ENCODE measurements at places on chromosomes 4 and X.

GRCh38 chr4:16035843-16036242, 48.0 kb downstream of the PROM1 start:
- DNase-seq, result no peak

DNA sequence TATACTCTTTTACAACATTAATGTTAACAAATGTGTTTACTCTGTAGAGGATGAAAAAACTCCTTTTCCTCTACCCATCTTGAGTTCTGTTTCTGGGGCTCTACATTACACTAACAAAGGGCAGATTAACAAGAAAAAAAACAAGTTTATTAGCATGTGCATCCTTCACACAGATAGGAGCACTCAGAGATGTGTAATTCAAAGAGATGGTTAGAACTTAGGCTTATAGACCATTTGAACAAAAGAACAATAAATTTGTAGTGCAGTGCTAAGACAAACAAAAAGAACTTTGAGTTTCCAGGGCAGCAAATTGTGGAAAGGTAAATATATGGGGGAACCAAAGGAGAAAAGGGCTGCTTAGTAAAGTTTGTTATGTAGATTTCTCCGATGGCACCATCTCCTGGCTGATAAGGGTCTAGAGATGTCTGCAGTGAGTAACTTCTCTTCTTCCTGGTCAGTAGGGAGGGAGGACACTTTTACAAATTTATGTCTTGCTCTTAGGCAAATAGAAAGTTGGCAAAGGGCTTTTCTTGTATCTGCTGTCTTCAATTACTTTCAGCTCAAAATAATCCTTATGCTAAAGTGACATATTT, 1249.9 kb upstream of the TENM3 start:
- no peak for DNase-seq

- DNase-seq, result no peak
These were observed 63.4 kb downstream of the EFHC2 start for GRCh38 chrX:44280116-44280515.

- DNase-seq, result no peak
These were observed 72.6 kb downstream of the WWC2 start for GRCh38 chr4:183171484-183172267.

DNA sequence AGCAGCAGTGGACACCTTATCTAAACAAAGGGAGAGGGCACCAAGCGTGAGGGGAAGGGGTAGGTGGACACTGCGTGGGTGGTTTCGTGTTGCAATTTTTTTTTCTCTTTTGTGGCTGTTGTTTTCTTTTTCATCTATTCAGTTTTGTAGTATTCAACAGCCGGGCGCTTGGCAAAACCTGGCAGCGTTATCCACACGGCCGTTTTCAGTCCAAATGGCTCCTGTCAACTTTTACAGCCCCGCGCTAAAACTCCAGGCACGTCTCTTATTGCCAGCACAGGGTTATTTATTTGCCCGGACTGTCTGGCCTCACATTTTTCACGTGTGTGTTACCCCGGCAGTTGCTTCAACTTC, 192.2 kb downstream of the BCOR start:
- DNase-seq, result no peak

DNA sequence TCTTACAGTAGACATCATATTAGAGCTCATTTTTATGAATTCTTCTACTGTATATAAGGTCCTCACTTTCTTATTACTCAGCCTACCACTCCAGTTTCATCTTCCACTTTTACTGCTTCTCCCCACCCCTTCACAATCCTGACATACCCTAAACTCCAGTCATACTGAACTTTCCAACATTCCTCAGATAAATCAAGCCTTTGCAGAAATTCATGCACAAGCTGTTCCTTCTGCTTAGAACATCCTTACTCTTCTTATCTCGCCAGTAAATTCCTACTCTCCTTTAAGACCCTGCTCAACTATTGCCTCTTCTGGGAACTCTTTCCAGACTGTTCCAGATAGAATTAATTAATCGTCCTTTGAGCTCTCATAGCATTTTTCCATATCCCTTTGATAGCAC, 24.8 kb downstream of the RTL9 start:
- DNase-seq, result no peak

- no peak for DNase-seq
These were observed 27.3 kb downstream of the PRDX4 start for GRCh38 chrX:23694606-23695005.

- no peak for DNase-seq
These were observed 3.0 kb downstream of the RAB9A start for GRCh38 chrX:13691841-13692371.

DNA sequence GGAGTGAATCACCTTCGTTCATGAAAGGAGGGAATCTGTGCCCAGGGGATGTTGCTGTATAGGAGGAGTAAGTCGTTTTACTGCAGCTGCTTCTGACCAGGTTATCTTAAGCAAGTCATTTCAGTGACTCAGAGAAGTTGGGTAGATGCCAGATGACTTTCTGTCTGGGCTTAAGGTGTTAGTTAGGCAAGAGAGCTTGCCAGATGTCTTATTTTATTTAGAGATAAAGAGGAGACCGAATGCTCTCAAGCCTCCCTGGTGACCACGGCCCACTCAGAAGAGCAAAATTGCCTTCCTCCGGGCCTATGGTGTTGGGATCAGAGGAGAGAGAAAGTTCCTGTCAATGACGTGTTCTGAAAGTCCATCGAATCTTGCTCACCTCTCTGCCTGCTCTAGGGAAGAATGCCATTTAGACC, 16.3 kb upstream of the ZNF827 start:
- no peak for DNase-seq

DNA sequence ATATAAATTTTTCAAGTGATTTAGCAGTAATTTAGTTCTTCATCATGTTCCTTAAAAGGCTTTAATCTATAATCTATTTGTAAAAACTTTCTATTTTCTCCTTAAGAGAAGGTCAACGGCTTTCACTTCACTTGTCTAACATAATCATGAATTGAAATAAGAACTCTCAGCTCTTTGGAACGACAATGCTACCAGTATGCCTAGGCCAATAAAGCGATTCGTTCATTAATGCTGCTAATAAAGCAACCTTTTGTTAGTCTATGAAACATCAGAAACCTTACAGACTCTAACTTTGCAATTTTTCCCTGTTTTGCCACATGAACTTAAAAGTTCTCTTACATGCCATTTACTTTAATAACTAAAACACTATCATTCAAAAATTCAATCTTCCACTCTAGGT, 47.6 kb downstream of the FBXW7 start:
- no peak for DNase-seq

DNA sequence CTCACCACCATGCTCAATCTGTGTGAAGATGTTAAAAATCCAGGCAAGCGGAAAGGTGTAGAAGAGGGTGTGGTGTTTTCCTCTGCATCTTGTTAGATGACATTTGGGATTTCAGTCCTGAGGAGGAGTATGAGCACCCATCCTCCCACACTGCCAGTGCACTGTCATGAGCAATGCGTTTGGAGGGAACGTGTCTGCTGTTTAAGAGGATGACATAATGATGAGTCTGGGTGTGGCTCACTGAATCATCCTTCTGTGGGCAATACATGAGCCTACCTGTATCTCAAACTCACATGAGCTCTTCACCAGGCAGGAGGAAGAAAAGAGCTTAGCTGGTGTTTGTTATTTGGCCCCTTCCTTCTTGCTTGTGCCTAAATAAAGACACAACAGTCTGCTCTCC, 67.9 kb upstream of the ARX start:
- no peak for DNase-seq

- no peak for DNase-seq
These were observed 88.1 kb upstream of the MBNL3 start for GRCh38 chrX:132576939-132577338.

DNA sequence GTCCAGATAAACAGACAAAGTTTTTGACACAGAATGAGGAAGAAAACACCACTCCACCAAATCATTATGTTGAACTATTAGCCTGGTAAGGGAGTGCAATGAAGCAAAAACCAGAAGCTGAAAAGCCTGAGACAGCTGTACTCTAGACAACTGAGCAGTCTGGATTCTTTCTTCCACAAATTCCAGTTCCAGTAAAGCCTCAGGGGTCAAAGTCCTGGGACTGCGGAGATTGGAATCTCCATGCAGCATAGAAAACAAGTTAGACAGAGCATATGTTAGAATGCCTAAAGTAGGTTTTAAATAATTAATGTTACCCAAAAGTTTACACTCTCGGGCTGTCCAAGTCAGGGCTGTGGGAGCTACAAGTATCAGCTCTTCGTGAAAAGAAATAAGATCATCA, 263.2 kb downstream of the TECRL start:
- DNase-seq, result no peak

DNA sequence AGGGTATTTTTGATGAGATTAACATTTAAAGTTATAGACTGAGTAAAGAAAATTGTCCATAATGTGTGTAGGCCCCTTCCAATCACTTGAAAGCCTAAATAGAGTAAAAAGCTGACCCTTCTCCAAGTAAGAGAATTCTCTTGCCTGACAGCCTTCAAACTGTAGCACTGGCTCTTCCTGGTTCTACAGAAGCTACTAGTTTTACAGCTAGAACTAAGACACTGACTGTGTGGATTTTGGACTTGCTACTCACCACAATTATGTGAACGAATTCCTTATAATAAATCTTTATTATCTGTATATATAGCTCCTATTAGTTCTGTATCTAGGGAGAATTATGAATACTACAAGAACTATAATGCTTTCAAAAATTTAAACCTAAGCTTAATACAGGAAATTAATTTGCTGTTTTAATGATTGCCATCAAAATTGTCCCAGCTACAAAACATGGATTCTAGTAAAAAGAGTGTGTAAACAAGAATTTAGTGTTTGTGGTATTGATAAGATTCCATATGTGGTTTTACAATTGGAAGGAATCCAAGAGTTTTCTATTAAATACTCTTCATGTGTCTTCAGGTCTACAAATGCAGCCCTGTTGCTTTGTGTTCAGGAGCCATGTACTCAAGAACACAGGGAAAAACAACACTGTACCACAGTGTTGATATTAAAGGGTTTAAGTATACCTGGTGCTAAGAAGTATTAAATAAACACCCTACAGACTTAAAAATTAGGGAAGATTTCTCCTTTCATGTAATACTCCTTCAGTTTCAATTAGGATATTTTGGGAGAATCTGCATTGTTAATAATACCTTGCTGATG, 366.5 kb downstream of the CXXC4 start:
- no peak for DNase-seq

GRCh38 chr4:31923634-31924033, 1203.5 kb downstream of the PCDH7 start:
- DNase-seq, result no peak

GRCh38 chrX:124435616-124436015, 89.3 kb downstream of the SH2D1A start:
- DNase-seq, result peak; percentile 32

GRCh38 chr4:166655231-166655630, 579.1 kb downstream of the SPOCK3 start:
- DNase-seq, result no peak

DNA sequence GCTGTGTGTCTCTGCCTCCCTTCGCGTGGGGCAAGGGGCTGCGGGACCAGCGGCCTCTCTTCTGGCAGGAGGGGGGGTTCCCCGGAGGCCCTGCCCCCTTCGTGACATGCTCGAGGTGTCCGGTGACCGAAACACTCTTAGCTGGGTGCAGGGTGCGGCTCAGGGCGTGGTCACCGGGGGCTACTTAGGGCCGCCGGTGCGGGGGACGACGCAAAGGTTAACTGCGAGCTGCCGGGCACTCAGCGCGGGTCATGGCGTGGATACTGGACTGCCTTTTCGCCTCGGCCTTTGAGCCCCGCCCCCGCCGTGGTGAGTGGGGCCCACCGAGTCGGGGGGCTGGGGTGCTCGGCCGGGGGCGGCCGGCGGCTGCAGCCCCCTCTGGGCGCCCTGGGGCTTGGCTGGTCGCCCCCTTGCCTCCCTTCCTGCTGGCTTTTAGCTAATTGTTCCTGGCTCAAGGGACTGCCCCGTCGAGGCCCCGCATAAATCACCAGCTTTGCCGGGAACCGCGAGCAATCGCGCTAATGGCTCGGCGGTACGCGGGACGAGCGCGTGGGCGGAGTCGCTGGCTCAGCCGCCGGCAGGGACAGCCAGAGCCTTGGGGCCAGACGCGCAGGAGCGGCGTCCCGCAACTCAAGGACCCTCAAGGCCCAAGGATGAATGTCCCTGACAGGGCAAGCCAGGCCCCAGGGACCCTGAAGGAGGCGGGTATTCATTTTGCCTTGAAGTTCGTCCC, at the start of gene ARHGAP36:
Gene ARHGAP36 (plus strand): TSS at position 211 of the 733 bp plus-strand sequence. CDS start 23,320 bp downstream, outside the sequence.
- no peak for DNase-seq

DNA sequence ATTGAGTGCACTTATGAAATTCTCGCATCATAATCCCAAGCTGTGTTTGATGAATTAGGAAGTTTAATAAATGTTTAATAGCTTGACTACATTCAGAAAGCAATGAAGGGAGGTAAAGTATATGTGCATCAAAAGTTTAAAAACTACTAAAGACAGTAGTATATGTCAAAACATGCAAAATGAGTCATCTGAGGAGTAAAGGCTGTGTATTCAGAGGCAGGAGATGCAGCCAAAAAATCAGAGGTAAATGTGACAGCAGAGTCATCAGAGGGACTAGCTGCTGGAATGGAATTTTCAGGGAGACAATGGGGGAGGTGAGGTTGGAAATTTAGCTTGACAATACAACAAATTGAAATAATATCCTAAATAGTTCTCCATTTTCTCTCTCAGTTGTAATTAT, 127.0 kb upstream of the FUNDC1 start:
- DNase-seq, result no peak

- no peak for DNase-seq
These were observed 149.9 kb upstream of the IL15 start for GRCh38 chr4:141486375-141486997.

- no peak for DNase-seq
These were observed 101.2 kb upstream of the MYOZ2 start for GRCh38 chr4:119034276-119035008.

- DNase-seq, result no peak
These were observed 215.7 kb downstream of the STK32B start for GRCh38 chr4:5266991-5267390.

DNA sequence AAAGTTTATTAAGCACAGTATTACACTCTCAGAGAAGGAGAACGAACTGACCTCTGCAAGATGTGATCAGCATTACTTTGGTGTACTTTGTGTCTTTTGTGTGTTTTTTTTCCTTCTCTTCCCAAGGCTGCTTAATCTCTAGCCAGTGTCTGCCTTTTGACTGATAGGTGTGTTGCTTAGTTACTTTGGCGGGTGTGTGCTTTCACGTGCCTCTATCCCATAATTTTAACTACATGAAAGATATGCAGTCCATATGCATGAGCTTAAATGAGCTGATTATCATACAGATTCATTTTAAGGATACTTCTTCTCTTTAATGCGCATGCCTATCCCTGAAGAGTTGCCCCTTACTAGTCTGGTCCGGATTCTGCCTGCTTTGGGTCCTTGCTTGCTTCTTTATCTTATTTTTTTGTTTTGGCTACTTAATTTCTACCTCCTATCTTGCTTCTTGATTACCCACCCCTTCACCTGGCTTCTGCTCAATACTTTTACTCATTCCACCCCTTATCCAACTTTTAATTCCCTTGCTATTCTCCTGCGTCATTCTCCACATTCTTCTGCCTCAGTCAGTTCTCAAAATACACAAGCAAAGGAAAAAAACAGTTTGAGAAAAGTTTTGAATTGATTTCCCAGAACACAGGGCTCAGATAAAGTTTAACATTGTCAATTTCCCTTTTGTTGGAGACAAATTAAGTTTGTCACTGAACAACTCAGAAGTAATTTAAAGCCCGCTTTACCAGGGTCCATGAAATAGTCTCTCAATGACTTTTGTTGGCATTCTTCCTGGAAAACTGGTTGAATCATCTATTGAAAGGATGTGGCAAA, 182.0 kb downstream of the TENT5D start:
- no peak for DNase-seq

- peak; percentile 63 for DNase-seq
These were observed 514.2 kb upstream of the GALNT7 start for GRCh38 chr4:172654457-172654856.

- no peak for DNase-seq
These were observed 14.9 kb upstream of the PDE5A start for GRCh38 chr4:119643306-119644042.
